ENCODE measurements at places on chromosomes 2 and 18.

GRCh38 chr2:240420206-240421104, 15.0 kb upstream of the GPC1 start:
- no peak for DNase-seq

DNA sequence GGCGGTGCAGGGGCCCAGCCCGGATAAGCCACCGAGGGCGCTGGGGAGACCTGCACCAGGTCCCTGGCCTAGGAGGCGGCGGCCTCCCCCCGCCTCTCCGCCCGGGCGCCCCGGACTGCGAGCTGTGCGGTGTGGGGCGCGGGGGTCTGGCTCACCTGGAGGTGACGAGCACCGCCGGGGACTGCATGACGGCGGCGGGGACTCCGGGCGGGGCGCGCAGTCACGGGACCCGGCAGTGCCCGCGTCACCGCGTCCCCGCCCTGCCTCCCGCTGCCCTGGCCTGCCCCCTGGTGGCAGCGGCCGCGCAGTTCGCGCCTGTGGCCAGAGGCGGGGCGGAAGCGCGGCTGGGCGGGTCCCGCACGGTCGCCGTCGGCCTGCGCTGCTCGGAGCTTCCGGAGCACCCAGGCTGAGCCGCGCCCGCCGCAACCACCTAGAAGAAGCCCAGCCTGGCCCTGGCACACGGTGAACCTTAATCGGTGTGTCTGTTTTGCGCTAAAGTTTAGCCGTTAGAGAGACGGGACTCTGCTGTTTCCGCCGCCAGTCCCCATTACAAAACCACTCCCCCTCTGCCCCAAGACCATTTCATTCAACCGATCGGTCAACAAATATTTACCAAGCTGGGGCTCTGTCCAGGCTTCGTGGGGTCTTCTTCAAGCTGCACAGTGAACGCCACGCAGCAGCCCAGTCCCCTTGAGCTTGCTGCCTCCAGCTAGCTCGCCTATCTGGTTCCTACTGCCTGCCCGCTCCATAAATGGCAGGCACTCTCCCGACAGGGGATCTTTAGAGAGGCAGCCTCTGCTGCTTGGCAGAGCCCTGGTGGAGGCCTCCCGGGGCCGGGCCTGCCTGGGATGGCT, at the start of gene HS1BP3:
TSS of gene HS1BP3 (minus strand) at position 222 of the 854 bp plus-strand sequence. CDS start at position 187, 35 bp downstream.
- peak; percentile 94 for DNase-seq

GRCh38 chr2:29834624-29835023, 86.8 kb downstream of the ALK start:
- no peak for DNase-seq

- no peak for DNase-seq
Measured at GRCh38 chr2:169131587-169132512, 62.5 kb downstream of the DHRS9 start.

DNA sequence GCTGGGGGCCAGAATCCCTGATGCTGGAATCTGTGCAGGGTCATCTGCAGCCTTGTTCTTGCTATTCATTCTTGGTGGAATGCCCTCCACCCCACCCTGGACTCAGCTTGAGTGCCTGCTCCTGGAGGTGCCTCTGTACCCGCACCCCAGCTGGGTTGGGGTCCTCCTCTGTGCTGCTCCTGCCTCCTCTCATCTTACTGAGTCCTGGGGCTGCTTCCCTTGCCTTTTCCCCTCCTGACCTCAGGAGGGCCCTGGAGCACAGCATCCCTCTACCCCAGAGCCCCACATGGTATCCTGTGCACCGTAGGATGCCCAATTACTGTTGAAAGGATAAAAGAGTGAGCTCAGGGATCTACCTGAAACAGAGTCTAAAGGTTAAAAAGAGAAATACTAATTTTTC, 81.6 kb downstream of the CIB4 start:
- DNase-seq, result no peak

DNA sequence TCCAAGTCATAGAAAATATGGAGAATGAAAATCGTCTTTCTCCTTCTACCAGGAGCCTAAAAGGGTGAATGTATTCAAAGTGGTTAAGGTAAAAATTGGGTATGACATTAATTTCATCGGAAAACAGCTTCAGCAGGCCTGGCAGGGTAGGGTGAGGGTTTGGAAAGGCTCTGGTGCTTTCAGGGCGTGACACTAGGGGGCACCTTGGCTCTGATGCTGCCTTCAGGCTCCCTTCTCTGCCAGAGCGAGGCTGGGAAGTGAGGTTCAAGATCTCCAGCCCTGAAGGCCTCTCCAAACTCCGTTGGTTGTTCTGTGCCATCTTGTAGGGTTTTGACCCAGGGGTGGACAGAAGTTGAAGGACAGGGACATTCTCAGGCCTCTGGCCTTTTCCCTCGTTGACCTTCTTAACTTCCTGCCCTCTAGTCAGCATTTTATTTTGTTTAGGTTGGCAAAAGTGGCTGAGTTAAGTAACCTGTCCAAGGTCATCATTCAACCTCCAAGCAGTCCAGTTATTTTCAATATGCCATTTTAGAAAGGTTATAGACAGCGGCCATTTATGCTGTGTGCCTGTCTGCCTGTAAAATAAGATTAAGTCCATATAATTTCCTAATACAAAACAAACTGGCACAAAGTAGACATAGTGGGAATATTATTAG, 40.3 kb downstream of the EML6 start:
- no peak for DNase-seq

- no peak for DNase-seq
Measured at GRCh38 chr18:50151926-50152325, 43.0 kb downstream of the MYO5B start.

GRCh38 chr2:38174131-38174530, 98.2 kb upstream of the CYP1B1 start:
- no peak for DNase-seq

DNA sequence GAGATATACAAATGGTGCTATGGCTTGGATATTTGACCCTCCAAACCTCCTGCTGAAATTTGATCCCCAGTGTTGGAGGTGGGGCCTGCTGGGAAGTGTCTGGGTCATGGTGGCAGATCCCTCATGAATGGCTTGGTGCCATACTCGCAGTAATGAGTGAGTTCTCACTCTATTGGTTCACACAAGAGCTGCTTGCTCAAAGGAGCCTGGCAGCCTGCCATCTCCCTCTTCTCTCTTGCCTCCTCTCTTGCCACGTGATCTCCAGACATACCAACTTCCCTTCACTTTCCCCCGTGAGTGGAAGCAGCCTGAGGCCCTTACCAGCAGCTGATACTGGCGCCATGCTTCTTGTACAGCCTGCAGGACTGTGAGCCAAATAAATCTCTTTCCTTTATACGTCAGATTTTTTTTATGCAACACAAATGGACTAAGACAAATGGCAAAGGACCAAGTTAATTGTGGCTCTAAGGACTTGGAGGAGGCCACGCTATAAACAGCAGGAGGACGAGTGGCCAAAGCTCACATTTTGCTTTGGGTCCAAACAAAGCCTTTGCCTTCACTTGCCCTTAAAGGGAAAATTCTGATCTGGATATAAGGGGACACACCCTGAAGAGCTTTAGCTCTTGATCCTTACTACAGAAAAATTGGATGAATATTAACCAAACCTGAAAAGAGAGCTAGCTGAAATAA, 214.7 kb downstream of the SS18 start:
- peak; percentile 67 for DNase-seq

- no peak for DNase-seq
Measured at GRCh38 chr2:160109939-160110673, 47.7 kb upstream of the PLA2R1 start.

DNA sequence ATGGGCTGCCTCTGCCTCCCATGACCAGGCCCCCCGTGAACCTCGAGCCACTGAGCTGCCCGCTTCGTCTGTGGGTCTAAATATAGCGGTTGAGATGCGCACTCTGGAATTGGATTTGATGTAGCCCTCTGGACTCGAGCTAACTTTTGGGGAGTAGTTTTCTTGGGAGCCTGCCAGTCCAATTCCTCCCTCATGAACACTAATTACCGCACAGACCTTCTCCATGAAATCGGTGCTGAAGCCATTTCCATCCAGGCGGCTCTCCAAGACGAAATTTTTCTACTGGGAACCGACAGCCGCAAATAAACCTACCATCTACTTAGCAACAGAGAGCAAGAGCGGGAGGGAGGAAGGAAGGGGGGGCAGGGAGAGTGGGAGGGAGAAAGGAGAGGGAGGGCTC, 63.6 kb downstream of the CELF4 start:
- DNase-seq, result no peak

- no peak for DNase-seq
Measured at GRCh38 chr18:59001721-59002120, 137.0 kb downstream of the ZNF532 start.

GRCh38 chr2:233438573-233439147, 84.4 kb downstream of the DGKD start:
- no peak for DNase-seq

- DNase-seq, result no peak
Measured at GRCh38 chr18:79643054-79643984, 36.3 kb upstream of the CTDP1 start.

GRCh38 chr18:21769206-21769605, 28.6 kb downstream of the MIB1 start:
- no peak for DNase-seq

GRCh38 chr18:23906658-23907057, 107.9 kb upstream of the TTC39C start:
- DNase-seq, result no peak

GRCh38 chr2:84741182-84741822, 139.6 kb downstream of the TRABD2A start:
- DNase-seq, result no peak

DNA sequence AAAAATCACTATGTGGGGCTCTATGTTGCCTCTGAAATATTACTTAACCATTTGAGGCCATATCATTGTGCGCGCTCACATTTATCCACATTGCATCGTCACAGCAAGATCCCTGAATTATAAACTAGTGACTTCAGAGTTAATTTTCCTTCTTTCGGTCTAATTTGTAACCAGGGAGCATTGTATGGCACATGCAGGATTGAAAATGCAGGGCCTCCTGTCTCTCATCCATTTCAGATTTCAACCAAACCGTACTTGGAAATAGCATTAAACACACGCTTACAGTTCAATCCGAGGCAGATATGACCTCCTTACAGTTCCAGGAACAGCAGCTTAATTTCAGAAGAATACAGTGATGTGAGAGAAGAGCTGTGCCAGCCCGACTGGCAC, 532 bp downstream of the MYOM1 start:
- DNase-seq, result no peak

- DNase-seq, result no peak
Measured at GRCh38 chr2:76197842-76198448, 487.2 kb upstream of the GCFC2 start.

DNA sequence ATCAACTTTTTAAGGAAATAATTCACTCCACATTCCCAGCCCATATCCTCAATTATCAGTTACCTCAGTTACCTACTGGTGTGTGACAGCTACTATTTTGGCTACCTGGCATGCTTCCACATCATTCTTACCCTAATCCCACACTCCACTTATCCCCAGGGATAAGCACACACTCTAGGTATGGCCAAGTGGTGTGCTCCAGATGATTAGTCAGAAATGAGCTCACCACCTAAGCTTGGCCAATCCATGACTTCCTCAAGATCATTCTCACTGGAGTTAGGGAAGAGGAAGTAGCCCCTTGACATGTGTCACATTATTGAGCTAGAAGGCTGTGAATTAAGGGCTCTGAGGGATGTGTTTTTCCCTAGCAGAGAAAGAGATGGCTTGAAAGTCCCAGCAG, 20.9 kb upstream of the SMAD4 start:
- no peak for DNase-seq

DNA sequence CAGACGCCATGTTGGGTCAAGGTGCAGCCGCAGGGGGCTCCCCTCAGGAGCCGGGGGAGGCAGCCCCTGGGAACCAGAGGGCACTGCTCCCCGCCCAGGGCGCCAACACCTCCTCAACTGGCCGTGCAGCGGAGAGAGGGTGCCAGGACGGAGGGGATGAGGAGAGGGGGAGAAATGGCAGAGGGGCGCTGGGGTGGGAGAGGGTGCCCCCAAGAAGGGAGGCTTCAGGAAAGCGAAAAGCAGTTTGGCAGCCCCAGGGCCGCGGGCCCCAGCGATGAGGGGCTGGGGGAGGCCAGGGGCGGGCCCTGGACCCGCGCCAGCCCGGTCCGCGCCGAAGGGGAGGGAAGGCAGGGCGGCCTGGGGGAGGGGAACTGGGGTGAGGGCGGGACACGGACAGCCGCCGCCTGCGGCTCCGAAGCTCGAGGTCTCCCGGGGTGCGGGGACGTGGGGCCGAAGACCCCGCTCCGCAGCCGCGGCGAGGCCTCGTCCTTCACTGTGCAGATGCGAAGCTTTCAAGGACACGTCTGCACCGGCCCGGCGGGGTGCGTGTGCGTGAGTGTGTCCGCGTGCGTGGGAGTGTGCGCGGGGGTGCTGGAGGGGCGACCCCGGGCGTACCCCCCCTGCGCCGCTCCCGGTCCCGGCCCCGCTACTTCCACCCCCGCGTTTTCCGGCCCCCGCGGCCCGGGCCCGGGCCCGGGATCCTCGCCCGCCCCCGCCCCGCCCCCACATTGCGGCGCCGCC, 1.4 kb downstream of the DNMT3A start:
- DNase-seq, result peak; percentile 49

- peak; percentile 90 for DNase-seq
Measured at GRCh38 chr2:61065714-61066709, at the start of gene SANBR. TSS of gene SANBR (plus strand) at chr2:61065871. CDS start at chr2:61070351, 4,480 bp downstream.

DNA sequence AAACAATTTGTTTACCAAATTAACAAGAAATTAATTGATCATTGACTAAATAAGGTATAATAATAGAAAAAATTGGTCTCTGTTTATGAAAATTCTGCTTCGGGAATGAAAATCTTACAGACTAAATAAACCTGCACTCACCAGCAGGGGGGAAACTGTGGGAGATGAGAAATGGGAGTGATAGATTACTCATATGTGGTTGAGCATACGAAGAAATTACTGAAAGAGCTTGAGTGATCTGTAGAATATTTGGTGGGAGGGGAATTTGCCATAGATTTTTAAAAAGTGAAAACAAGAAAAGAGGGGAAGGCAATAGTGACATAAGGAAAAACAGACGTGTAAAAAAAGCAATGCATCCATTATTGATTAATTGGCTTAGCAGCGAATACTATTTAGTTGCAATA, 2.2 kb downstream of the HMSD start:
- no peak for DNase-seq

- DNase-seq, result no peak
Measured at GRCh38 chr2:71686781-71687180, 233.4 kb downstream of the DYSF start.

DNA sequence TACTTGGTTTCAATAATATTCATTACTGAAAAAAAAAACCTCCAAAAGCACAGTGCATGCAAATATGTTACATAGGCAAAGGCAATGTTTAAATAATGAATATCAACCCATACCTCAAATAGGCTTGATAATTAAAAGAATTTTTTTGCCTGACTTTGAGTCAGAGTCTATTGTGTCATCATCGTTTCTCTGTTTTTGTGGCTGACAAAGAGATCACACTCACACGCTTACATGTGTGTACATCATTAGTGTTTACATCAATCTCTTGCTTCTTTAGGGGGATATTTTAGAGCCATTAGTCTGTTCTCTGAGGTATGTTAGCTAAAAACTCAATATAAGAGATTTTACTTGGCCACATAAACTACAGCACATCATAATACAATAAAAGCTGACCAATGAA, 150.3 kb upstream of the MMADHC start:
- no peak for DNase-seq

GRCh38 chr2:124959581-124959980, 934.5 kb downstream of the CNTNAP5 start:
- DNase-seq, result no peak

GRCh38 chr2:216555274-216555673, 56.6 kb downstream of the RPL37A start:
- peak; percentile 66 for DNase-seq
